ENCODE measurements at places on chromosomes 4 and X.

DNA sequence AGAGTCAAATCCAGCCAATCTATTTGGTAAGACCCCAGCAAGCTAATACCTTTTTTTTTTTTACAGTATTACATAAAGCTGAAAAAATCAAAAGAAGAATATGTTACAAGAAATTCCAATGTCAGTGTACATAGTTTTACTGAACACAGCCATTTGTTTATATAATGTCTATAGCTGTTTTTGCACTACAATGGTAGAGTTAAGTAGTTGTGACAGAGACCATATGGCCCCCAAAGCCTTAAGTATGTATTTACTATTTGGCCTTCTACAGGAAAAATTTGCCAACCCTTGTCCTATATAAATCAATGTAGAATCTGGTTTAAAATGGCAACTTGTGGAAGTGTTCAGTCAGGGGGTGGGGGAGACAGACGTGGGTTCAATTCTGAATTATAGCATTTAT, 60.7 kb downstream of the ANTXR2 start:
- no peak for DNase-seq

GRCh38 chr4:130855533-130855932, 1759.6 kb downstream of the C4orf33 start:
- no peak for DNase-seq

DNA sequence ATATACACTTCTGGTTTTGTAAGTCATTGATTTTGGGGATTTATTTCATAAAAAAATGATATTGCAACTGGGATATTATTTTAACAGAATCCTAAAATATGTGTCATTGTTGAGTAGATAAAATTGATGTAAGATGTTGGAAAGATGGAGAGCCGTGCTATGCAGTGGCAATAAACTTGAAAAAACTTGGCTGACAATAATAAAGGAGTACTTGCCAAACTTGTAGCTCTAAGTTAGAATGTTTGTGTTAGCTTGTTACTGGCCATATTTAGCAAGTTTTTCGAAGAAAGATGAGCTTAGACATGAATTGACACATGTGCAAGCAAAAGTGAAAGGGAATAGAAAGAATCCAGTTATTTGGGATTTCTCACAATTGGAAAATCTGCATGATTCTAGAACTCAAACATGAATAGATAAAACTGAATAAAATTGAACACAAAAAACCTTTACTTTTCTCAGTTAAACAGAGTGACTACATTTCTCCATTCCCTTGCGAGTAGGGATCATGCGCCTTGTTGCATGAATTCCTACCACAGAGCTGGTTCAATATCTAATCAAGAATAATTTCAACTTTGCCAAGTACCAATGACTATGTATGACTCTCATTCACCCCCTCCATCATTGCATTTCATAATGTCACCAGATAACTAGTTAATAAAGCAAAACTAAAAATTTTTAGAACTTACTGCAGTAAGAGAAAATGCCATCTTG, 327.8 kb downstream of the CAMK2D start:
- DNase-seq, result no peak

GRCh38 chr4:128597500-128597899, 212.0 kb upstream of the JADE1 start:
- DNase-seq, result no peak

GRCh38 chrX:151694661-151695582, at the start of gene PRRG3:
Gene PRRG3, plus strand, starts transcription at chrX:151695458. Its CDS starts 3,357 bp downstream, at chrX:151698815.
- no peak for DNase-seq

DNA sequence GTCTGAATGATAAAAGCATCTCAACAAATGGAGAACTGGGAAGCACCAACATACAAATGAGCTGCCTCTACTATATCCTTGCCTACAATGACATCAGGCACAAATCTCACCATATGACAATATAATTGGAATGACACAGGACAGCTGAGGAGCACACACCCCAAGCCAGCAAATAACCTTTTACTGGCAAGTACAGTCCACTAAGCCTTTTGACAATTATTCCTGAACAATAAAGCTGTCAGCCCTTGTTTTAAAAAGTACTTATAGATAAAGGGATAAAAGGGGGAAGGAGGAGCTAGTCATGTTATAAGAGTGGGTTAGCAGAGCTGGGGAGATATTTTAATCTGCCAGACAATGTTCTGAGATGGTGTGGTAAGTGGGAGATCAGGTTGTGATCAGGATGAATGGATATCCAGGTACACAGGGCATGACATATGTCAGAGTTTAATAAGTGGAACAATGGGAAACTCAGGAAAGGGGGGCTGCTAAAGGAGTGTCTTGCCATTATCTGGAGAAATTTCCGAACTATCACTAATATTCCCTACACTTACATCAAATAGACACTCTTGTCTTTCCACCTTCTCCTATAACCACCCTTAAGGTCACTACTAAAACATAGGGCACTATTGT, 127.6 kb downstream of the GPC3 start:
- DNase-seq, result no peak

GRCh38 chr4:6201580-6202091, 1.3 kb upstream of the JAKMIP1 start:
- DNase-seq, result no peak

Measured in T-helper 9 cell (primary cell).